ENCODE measurements at places on chromosomes 7 and 10.

DNA sequence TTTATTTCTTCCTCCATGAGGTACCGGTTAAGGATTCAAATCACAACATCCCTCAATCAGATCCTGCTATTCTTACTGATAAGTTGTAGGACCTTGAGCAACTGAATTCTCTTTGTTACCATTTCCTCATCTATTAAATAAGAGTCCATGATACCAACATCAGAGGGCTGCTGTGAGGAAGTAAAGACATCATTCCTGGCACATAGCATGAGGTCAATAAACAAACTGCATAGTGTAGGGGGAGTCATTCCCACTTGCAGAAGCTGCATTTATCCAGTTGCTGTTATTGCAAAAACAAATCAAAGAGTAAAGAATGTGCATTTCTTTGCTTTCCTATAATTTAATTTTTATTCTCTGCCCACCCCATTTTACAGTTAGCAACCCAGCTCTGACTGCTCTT is 36.8 kb downstream of the LDB3 start:
- DNase-seq: no peak

- no peak for DNase-seq
Measured at GRCh38 chr10:118965096-118965495, 64.4 kb upstream of the NANOS1 start.

GRCh38 chr7:147541261-147541660 is 1049.3 kb upstream of the C7orf33 start:
- no peak for DNase-seq

DNA sequence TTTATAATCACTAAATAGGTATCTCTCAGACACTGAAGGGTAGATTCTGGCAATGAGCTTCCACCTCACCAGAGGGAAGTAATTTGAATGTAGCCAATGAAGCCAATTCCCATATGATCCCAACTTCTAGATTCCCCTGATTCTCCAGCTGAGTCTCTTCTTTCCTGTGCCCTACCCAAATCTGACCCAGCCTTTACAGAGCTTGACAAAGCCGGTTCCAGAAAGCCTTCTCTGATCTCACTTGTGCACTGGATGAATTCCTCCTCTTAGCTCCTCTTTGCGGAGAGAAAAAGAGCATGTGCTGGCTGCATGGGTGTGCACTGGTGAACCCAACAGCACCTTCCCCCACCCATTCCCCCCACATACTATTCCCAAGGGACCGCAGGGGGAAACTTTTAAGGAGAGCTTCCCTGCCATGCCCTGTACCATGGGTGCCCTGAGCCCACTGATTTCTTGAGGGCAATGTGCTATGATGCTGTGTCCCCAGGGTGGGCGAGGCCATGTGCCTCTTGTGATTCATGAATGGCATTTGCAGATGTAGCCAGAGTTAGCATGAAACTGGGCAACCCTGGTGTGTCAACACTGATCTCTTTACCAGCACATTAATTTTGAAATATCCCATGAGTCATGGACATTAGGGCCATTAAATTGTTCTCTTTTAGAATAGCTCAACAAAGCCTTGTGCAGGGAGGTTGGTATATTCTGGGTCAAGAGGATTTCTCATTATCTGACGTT is 50.4 kb upstream of the PLEKHA1 start:
- no peak for DNase-seq

DNA sequence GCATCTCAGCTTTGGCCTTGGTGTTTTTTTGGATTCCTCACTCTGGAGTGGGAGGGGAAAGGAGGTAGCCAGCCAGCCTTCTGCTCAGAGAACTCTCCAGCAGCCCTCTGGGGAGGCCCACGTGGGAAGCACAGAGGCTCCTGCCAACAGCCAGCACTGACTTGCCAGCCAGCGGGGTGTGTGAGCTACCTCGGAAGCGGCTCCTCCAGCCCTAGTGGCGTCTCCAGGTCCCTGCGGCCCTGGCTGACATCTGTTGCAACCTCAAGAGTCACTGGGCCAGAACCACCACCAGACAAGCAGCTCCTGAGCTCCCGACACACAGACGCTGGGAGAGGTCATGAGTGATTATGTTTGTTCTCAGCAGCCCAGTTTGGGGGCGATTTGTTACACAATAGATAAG is 180.2 kb upstream of the FZD8 start:
- DNase-seq: no peak

GRCh38 chr10:19985745-19986144 is 169.5 kb downstream of the PLXDC2 start:
- no peak for DNase-seq

- DNase-seq: no peak
Measured at GRCh38 chr10:42939237-42939636, 137.6 kb upstream of the RET start.

- DNase-seq: no peak
Measured at GRCh38 chr10:13528875-13529713, at the start of gene BEND7. Gene BEND7, minus strand, starts transcription at chr10:13529014. Its CDS starts 481 bp downstream, at chr10:13528533.

DNA sequence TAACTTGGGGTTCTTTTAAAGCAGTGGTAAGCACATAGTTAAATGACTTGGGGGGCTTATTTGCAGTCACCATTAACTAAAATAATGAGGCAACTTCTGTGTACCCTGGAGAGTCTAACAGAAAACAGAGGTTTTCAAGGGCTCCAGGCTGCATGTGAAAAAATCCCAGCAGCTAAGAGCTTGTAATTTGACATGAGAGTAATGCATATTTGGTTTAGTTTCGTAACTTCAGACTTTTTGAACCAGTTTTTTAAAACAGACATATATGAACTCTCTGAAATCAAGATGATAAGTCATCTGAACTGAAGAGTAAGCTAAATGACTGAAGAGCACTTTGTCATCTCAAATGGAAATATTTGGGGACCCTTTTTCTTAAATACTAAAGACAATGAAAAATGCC is 40.2 kb upstream of the IFRD1 start:
- no peak for DNase-seq

- no peak for DNase-seq
Measured at GRCh38 chr7:27171637-27172314, 2.3 kb downstream of the HOXA10 start.

- DNase-seq: no peak
Measured at GRCh38 chr7:143172354-143172753, 10.9 kb upstream of the TAS2R39 start.

DNA sequence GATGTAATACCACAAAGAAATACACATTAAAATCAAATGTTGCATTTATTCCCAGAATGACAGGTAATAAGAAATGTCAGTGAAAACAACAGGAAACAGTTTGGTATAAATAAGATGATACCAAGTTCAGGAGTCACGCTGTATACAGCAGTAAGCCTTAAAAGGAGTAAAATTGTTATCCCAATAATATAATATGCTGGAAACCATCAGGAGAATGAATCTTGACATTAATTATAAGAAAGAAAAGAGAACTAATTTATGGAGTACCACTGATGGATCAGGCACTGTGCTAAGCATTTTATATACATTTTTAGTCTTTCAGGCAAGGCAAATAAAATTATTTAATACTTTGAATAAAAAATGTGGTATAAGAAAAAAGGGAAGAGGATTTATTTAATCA is 27.6 kb downstream of the PRKAR2B start:
- no peak for DNase-seq

DNA sequence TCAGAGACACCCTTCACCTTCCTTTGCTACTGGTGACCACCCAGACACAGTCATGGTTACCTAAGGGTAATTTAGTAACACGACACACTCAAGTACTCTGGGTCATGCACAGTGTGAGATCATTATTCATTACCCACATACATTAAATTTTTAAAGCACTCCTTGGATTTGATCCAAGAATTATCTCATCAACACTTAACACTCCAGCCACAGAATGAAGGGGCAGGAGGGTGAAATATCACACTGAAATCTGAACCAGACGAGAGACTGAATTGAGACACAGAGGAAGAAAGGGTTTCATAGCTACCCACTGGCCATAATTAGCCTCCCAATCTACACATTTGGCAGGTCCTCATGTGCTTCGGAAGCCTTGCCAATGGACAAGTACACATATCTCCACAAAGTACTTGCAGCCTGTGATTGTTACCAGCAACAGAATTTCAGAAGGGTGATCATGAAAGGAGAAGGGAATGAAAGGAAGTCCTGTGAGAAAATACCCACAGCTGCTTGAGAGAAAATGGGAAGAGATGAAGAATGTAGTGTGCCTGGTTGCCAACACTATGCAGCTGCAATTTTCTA is 189.3 kb downstream of the POLR1F start:
- no peak for DNase-seq

DNA sequence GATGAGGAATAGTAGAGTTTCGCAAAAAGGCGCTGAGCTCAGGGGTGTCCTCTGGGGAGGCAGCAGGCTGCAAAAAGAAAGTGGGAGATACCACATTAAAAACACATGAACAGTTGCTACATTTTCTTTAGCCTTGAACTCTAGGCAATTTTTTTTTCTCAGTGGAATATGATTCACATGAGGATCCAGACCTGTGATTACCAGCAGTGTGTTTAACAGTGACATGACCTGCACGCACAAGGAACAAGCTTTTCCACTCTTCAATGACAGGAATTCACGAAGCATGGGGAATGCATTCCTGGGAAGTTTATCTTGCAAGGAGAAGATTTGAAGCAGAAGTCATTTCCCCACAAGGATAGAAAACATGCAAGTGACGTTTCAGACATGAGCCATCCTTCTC is 161.6 kb downstream of the ITGA8 start:
- DNase-seq: no peak

GRCh38 chr10:35259769-35260397 is 76.4 kb upstream of the CCNY start:
- DNase-seq: no peak

- no peak for DNase-seq
Measured at GRCh38 chr7:129045682-129046081, 9.2 kb downstream of the TNPO3 start.

DNA sequence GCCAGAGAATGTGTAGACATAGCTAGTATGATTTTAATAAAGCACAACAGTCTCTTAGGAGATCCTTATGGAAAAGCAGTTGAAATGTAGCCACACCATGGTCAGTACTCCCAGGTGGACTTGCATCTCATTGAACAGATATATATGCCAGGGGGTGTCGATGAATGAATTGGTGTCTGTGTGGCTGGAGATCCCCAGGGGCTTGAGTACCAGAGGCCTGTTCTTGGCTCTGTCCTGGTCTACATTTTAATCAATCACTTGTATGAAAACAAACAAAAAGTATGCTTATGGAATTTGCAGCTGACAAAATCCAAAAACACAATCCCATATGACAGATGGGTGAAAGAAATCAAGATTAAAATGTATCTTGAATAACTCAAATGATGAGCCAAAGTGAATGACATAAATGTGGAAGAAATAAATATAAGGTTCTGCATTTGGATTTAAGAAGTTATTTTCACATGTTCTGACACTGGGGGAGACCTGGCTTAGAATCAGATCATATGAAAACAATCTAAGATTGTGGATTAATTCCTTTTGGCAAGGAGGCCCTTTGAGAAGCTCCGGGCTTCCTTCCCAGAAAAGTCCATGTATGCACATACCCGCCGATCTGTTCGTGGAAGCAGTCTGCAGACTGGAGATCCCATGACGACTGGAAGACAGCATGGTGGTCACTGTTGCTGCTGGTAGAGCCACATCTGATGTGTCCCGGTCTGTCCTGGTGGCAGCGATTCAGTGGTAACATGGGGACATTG is 15.6 kb downstream of the CLEC2L start:
- no peak for DNase-seq

DNA sequence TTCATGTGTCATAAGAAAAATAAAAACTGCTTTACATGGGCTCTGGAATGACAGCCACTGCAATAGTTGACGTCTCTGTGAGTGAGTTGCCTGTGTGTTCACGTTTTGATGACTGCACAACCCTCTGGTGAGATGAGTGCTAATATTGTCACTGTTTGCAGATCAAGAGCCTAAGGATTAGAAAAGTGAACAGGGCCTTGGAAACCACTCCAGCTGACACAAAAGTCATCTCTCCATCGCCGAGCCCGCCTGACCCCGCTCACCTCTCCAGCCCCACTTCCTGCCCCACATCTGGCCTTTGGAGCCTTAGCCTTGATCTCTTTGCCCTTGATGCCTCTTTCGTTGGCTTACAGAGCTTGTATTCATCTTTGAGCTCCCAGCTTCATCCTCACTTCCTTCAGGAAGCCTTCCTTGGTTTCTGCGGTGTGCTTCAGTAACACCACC is 351.7 kb downstream of the TCERG1L start:
- no peak for DNase-seq

DNA sequence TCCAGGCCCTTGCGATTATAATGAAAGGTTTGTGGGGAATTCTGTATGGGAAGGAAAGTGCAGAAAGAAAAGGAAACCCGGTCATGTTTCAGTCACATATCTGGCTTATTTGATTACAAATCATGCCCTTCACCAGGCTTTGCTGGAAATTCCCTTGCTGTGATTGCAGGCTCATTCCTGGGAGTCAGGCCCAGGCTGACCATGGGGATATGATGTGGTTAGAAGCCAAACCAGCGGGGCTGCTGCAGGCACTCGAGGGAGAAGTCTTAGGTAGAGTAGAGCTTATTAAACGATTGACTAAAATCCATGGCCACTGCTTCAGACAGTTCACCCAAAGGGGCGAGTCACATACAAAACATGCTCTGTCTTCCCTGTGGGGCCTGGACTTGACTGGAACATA is 16.2 kb downstream of the PKD1L1 start:
- DNase-seq: no peak

- DNase-seq: no peak
Measured at GRCh38 chr10:70368774-70369482, 13.5 kb downstream of the LRRC20 start.

GRCh38 chr10:113069595-113069994 is 119.5 kb downstream of the TCF7L2 start:
- DNase-seq: no peak

- DNase-seq: no peak
Measured at GRCh38 chr10:112813866-112814591, 136.0 kb upstream of the TCF7L2 start.

- no peak for DNase-seq
Measured at GRCh38 chr10:5645944-5646617, 20.3 kb downstream of the ASB13 start.

DNA sequence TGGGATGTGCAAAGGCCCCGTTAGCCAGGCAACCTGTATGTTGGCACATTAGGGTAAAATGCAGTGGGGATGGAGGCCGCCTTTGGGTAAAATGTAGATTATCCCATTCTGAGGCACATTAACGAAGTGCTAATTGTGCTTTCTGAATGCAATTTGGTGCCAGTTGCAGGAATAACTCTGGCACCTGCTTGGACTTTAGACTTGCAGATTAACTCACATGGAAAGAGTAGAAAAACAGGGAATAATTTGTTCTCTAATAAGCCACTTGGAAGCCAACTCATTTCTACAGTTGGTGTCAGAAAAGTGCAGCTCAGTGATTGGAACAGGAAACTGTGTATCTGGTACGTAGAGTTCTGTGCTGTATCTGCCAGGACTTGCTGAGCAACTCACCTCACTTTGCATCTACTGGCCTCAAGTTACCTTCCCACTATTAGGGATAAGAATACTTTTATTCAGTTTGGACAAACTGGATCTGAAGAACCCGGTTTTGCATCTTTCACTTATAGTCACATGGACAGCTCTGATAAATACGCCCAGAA is 377.4 kb upstream of the PODXL start:
- no peak for DNase-seq

- DNase-seq: peak; percentile 95
Measured at GRCh38 chr10:17643755-17644484, at the start of gene STAM. Gene STAM, plus strand, starts transcription at chr10:17644151. Its CDS starts 189 bp downstream, at chr10:17644340.

DNA sequence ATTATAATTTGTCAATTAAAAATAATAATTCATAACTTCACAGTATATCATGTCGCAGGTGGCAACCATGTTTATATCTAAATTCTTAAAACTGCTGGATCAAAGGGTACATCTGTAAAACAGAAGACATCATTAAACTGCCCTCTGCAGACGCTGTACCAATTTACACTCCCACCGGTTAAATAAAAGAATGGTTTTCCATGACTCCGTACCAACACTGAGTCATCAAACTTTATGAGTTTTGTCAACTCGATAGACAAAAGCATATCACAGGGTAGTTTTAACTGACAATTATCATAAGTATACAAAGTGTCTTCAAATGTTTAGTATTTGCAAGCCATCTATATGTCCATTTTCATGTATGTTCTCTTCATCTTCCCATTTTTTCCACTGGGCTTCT is 5.7 kb upstream of the GSTK1 start:
- no peak for DNase-seq

Measured in right renal cortex interstitium (tissue), 3 donors.